Activated T-helper 2 cell treated with anti-CD3 and anti-CD28 coated beads, Interferon-gamma antibody, Interleukin-2, Interleukin-4, amounts not matched to agents 10 μg/mL and 5 μg/mL and 100 μg/mL, durations not matched to agents 14 hours and 24 hours and 36 hours (primary cell): ENCODE measurements at places on chromosomes 7 and 10. TPM values are rescaled to one million over a fixed set of nuclear protein-coding genes. Genes with fewer than 3 reads are reported as not detected.

EZH2 gene
- total RNA-seq, result 91.0 and 91.7 TPM in 2 replicates

TDRD1 gene
- total RNA-seq, result 0.11 and 0.30 TPM in 2 replicates

AKR1C3 gene
- total RNA-seq, result 0.34 and 0.53 TPM in 2 replicates

GARIN1A gene
- 0.32 and 0.48 TPM in 2 replicates for total RNA-seq

STAG3 gene
- 20.6 and 22.3 TPM in 2 replicates for total RNA-seq

ODAD2 gene
- not detected in 2 replicates for total RNA-seq

AMPH gene
- 0.14 and 0.23 TPM in 2 replicates for total RNA-seq

TAC1 gene
- 1.8 and 2.0 TPM in 2 replicates for total RNA-seq

WDFY4 gene
- 0.18 and 0.21 TPM in 2 replicates for total RNA-seq

HOXA10 gene
- total RNA-seq, result not detected in 2 replicates

STEAP2 gene
- not detected in 2 replicates for total RNA-seq

HPS6 gene
- total RNA-seq, result 25.4 and 25.5 TPM in 2 replicates

ACHE gene
- total RNA-seq, result 0.09 and 0.21 TPM in 2 replicates

SPDYE6 gene
- not detected in 2 replicates for total RNA-seq

SSC4D gene
- 0.71 and 0.78 TPM in 2 replicates for total RNA-seq

ZNF467 gene
- total RNA-seq, result not detected in 2 replicates
